ENCODE measurements at places on chromosomes 13 and 19. TPM values are rescaled to one million over a fixed set of nuclear protein-coding genes. Genes with fewer than 3 reads are reported as not detected.

CLDND2 gene
- total RNA-seq: 1.1 TPM

ZNF296 gene
- total RNA-seq: 8.1 TPM

ZNF665 gene
- 0.56 TPM for total RNA-seq

SOX1 gene
- not detected for total RNA-seq

PSG6 gene
- total RNA-seq: not detected

CNFN gene
- 1,078 TPM for total RNA-seq

KL gene
- 0.24 TPM for total RNA-seq

IL12RB1 gene
- 0.36 TPM for total RNA-seq

Measured in esophagus mucosa (tissue), 1 donor.